ENCODE measurements at places on chromosomes 2 and 18. TPM values are rescaled to one million over a fixed set of nuclear protein-coding genes. Genes with fewer than 3 reads are reported as not detected.

The CCDC148 gene
- total RNA-seq, result 1.2 TPM

DNA sequence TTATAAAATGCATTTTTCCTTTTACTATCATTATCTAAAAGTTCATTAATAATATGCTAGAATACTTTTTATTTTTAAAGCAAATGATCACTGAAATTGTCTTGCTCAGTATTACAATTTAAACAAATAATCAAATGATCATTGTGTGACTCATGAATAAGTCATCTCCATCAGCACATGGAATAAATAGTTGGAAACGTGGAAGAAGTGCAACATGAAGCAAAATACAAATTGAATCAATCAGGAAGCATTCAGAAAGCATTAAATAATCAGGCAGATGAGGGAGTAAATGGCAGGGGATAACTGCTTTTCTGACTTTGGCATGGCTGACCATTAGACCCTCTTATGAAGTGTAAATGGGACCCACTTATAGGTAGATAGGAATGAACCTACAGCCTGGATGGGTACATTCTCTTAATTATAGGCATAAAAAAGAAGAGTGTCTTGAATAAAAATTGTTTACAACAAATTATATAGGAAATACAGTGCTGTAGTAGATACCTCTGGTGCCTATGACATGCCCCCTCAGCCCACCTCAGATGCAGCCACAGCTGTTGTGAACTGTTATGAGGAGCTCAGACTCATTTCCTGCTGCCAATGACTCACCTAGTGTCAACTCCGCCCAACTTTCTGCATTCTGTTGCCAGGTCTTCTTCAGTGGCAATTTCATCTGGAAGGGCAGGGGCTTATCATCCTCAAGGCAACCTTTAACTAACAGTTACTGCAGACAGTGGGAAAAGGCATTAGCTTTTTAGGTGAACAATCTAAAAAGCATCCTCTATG, 936.0 kb downstream of the TRIB2 start:
- H3K4me3 ChIP-seq, result no peak overlapping the region
- no peaks in the 10 kb centered on the region for H3K27me3 ChIP-seq
- no peak overlapping the region for H3K27ac ChIP-seq
- H3K36me3 ChIP-seq, result no peaks in the 10 kb centered on the region
- H3K4me1 ChIP-seq, result no peaks in the 10 kb centered on the region
- no peak for DNase-seq

- no peak overlapping the region for H3K4me3 ChIP-seq
- H3K36me3 ChIP-seq, result peaks cover 12% of the 10 kb centered on the region
- DNase-seq, result peak; percentile 66
- no peak overlapping the region for H3K27ac ChIP-seq
- H3K4me1 ChIP-seq, result peaks cover 14% of the 10 kb centered on the region
Measured at GRCh38 chr2:218727502-218728165, 17.0 kb downstream of the TTLL4 start.

GRCh38 chr2:85062565-85062964, 70.6 kb upstream of the TCF7L1 start:
- H3K4me1 ChIP-seq, result peaks cover 11% of the 10 kb centered on the region
- no peak overlapping the region for H3K4me3 ChIP-seq
- no peak overlapping the region for H3K27ac ChIP-seq
- no peaks in the 10 kb centered on the region for H3K36me3 ChIP-seq
- H3K27me3 ChIP-seq, result no peaks in the 10 kb centered on the region

DNA sequence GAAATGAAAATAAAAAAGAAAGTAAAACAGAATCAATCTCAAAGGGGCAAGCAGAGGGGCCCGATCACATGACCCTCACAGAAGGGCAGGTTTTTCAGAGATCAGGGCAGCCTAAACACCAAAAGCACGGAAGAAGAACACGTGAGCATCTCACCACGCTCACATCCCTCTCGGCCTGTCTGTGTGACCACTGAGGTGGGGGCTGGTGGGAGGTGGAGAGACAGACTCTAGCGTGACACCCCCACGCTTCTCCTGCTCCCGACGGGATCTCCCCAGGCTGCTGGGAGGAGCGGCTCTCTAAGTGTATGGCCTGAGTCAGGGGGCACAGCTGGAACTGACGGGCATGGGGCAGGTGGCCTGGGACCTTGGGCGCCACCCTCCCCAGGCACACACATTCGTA, 23.5 kb upstream of the MTERF4 start:
- no peak for DNase-seq
- H3K4me1 ChIP-seq, result no peaks in the 10 kb centered on the region
- peaks cover 6% of the 10 kb centered on the region for H3K36me3 ChIP-seq
- H3K4me3 ChIP-seq, result no peak overlapping the region
- H3K27ac ChIP-seq, result no peak overlapping the region

The TMEM247 gene
- not detected for total RNA-seq

GRCh38 chr2:16031848-16032159, 91.5 kb downstream of the MYCN start:
- no peaks in the 10 kb centered on the region for H3K27me3 ChIP-seq
- no peak overlapping the region for H3K4me3 ChIP-seq
- H3K36me3 ChIP-seq, result no peaks in the 10 kb centered on the region
- no peak overlapping the region for H3K27ac ChIP-seq
- no peak for DNase-seq

DNA sequence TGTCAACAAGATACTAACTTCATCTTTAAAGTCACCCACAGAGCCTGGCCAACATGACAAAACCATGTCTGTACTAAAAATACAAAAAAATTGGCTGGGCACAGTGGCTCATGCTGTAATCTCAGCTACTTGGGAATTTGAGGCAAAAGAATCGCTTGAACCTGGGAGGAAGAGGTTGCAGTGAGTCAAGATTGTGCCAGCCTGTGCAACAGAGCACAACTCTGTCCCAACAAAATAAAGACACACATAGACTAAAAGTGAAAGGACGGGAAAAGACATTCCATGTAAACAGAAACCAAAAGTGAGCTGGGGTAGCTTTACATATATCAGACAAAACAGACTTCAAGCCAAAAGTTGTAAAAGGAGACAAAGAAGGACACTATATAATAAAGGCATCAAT, 34.8 kb downstream of the USP34 start:
- DNase-seq, result no peak
- peaks cover 6% of the 10 kb centered on the region for H3K4me1 ChIP-seq
- H3K4me3 ChIP-seq, result no peak overlapping the region
- H3K27me3 ChIP-seq, result no peaks in the 10 kb centered on the region
- no peak overlapping the region for H3K27ac ChIP-seq

Data from GM23338 (cell line).